ENCODE measurements at places on chromosomes 11 and 22.
A peak's percentile ranks its signal among the peaks of the same experiment; 100 is the strongest.

- DNase-seq: peak; percentile 51
Measured at GRCh38 chr22:45240104-45240809, 437 bp downstream of the KIAA0930 start.

DNA sequence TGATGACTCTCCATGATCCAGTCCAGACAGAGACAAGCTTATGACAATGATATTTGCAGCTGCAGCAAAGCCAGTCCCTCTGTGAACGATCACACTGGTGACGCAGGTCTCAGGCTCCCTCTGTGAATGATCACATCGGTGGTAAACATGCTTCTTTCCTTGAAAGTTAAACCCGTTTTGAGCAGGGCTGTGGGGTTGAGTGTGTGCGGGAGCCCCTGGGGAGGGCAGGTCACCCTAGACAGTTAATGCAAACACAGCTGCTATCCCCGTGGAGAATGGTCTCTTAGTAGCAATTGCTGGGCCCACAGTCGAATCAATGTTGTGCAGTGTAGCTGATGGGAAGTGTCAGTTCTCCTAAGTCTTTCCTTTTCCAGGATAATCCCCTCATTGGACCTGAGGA, 71.0 kb upstream of the KIRREL3 start:
- peak; percentile 12 for DNase-seq

DNA sequence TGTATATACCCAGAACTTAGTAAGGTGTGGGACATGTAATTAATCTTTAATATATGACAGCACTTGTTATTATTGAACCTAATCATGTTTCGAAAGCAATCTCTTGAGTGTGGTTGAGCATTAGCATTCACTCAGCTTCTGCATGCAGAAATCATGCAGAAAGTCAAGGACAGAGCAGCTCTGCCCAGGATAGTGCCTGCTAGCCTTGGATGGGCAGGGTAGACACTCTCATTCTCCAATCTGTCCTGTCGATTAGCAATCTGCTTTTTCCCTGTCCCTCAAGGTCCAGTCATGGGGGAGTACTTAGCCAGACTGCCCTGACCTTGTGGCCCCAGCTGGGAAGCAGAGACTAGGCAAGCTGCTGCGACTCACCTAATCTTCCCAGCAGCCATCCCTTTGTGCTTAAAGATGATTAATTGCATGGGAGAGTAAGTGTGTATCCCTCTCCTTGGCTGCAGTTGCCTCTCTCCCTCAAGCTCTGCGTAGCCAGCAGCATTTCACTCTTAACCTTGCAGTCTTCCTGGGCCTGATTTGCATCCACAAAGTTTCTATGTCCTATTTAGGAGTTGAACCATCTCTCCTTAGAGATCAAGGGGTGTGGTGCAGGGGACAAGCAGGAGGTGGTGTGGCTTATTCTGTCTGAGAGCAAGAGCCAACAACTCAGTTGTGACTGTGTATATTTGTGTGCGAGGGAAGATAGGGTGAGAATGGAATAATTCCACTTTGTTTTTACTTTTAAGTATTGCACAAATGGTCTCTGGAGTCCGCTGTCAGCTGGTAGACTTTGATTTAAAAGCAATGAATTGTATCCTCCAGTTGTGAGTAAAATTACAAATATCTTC, 101.4 kb downstream of the FDX1 start:
- peak; percentile 91 for DNase-seq

- DNase-seq: no peak
Measured at GRCh38 chr22:31867386-31868153, 76.8 kb upstream of the YWHAH start.

DNA sequence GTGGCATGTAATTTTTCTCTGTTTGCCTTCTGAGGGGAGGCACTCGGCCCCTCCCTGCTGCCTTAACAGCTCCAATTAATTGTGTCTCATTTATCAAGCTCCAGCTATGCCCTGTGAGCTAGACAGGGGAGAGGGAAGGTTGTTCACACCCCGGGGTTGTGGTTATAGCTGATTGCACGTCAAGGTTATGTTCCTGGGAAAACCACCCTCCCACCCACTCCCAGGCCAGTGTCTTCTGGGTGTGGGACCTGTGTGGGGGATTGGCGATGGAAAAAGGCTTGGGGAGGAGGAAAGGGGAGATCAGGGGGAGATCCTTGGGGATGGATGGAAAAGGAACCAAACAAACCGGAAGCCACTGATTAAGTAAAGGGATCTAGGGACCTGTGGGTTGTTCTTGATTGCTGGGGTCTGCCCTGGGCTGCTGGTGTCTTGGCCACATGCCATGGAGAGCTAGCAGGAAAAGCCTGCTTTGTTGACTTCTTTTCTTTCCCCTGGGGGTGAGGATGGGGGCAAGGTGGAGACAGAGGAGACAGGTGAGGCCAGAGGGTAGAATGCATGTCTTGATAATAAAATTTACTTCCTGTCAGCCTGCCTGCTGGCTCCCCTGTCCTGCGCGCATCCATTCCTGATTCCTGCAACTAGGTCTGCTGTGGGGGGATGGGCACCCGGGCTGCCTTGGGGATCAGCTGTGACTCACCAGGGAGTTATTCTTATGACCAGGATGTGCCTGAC, 13.5 kb upstream of the SORL1-AS1 start:
- peak; percentile 66 for DNase-seq

DNA sequence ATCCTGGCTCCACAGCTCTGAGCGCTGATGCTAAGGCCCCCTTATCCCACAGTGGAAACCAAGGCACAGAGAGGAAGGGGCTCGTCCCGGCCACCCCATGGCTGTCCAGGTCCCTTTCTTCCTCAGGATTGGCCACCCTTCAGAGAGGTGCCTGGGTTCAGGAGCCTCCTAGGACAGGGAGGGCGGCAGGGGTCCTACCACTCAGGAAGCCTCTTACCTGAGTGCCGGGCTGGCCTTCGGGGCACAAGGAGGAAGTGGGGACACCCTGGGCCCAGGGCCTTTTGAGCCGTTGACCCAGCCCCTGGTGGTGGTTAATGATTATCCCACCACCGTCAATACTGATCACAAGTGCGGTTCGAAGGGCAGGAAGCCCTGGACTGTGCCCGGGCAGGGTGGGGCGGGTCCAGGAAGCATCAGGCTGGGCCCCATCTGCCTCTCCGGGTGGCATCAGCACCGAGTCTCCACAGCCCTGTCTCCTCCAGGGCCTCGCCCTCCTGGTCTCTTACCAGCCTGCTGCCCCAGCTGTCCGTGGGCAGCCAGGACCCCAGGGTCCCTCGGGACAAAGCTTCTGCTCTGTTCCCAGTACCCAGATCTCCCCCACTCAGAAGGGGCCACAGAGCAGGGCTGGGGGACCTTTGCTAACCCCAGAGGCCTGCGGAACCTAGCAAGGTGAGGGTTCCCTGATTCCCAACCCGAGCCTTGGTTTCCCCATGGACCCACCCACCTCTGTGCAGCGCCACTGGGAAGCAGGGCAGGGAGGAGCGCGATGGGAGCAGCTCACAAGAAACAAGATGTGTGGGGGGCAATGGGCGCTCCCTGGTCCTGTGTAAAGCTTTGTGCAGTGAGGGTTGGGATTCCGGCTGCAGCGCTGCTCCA, 15.0 kb upstream of the EHD1 start:
- DNase-seq: no peak

- peak; percentile 23 for DNase-seq
Measured at GRCh38 chr22:50186761-50187523, 1.2 kb downstream of the TRABD start.

GRCh38 chr11:101278286-101278685, 148.7 kb upstream of the PGR start:
- no peak for DNase-seq

- no peak for DNase-seq
Measured at GRCh38 chr11:71373791-71374454, 74.3 kb downstream of the DHCR7 start.

GRCh38 chr11:7088921-7089320, at the start of gene RBMXL2:
Gene RBMXL2, plus strand, starts transcription at chr11:7088998. Its CDS starts 123 bp downstream, at chr11:7089121.
- DNase-seq: no peak

- no peak for DNase-seq
Measured at GRCh38 chr11:123197711-123198110, 2.7 kb upstream of the CLMP start.

DNA sequence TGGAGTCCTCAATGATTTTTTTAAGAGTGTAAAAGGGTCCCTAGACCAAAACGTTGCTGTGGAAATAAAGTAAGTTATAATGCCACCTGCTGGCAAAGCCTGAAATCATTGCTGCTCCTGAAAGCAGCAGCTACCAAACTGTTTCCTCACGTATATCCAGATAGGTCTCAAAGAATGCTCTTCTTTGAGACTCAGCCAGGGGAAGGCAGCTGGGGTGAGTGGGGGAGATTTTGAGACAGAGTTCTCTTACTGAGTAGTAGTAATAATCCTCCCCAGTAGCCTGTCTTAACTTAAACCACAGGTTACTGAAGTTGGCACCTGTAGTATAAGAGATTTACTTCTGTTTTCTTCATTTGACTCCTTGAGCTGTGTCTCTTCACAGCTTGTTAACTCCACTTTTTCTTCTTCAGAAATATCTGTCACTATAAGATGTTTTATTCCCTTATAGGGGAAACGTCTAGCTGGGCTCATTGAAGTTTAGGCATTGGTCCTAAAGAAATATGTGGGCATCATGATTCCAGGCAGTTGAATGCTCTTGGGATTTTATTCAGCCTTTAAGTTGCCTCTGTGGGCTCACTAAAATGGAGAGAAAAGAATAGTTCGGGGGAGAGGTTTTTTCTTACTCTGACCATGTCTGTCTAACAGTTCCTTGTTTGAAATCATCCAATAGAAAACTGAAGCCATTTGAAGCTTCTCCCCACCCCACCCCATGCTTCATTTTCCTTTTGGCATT, 77.9 kb downstream of the BTBD10 start:
- DNase-seq: peak; percentile 62

Data from NCI-H82 (cell line).